ENCODE measurements at places on chromosomes 11 and 22.
A peak's percentile ranks its signal among the peaks of the same experiment; 100 is the strongest.

GRCh38 chr11:36865846-36866245, 267.8 kb upstream of the RAG2 start:
- DNase-seq: no peak
- no peaks in the 10 kb centered on the region for H3K36me3 ChIP-seq
- no peaks in the 10 kb centered on the region for H3K27me3 ChIP-seq
- H3K4me3 ChIP-seq: no peak overlapping the region
- H3K27ac ChIP-seq: no peak overlapping the region

- no peaks in the 10 kb centered on the region for H3K36me3 ChIP-seq
- H3K27ac ChIP-seq: no peak overlapping the region
Measured at GRCh38 chr11:89433278-89433677, 57.9 kb downstream of the NOX4 start.

- H3K4me3 ChIP-seq: peak overlapping the region; percentile 11
- H3K4me1 ChIP-seq: peaks cover 84% of the 10 kb centered on the region
- peak overlapping the region; percentile 95 for H3K27ac ChIP-seq
- DNase-seq: peak; percentile 87
Measured at GRCh38 chr11:3014057-3014938, 22.2 kb upstream of the NAP1L4 start.

GRCh38 chr11:11243590-11244469, 109.2 kb downstream of the CSNK2A3 start:
- no peak overlapping the region for H3K4me3 ChIP-seq
- peaks cover 3% of the 10 kb centered on the region for H3K36me3 ChIP-seq
- H3K27ac ChIP-seq: no peak overlapping the region
- no peaks in the 10 kb centered on the region for H3K27me3 ChIP-seq

GRCh38 chr11:58609723-58610122, 12.7 kb upstream of the CNTF start:
- no peak for DNase-seq
- peaks cover 39% of the 10 kb centered on the region for H3K4me1 ChIP-seq
- H3K27me3 ChIP-seq: no peaks in the 10 kb centered on the region
- H3K36me3 ChIP-seq: peaks cover 67% of the 10 kb centered on the region
- no peak overlapping the region for H3K27ac ChIP-seq

DNA sequence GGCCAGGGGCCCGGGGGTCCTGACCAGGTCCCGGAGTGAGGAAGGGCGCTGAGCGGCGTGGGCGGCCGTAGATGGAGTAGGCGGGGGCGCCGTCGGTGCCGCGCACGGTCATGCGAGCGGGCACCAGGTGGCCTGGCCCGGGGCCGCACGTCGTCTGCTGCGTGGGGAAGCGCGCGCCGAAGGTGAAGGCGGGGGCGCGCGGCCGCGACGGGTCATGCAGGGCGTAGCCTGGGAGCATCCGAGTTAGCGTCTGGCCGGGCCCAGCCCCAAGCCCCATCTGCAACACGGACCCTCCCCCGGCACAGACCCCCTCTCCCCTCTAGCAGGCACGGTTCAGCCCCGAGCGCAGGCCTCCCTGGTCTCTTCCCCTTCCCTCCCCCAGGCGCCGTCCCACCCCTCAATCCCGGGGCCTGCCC, 1.7 kb upstream of the TYMP start:
- H3K27ac ChIP-seq: peak overlapping the region; percentile 98
- H3K4me1 ChIP-seq: peaks cover 58% of the 10 kb centered on the region
- DNase-seq: peak; percentile 83
- H3K36me3 ChIP-seq: peaks cover 37% of the 10 kb centered on the region
- H3K27me3 ChIP-seq: no peaks in the 10 kb centered on the region

DNA sequence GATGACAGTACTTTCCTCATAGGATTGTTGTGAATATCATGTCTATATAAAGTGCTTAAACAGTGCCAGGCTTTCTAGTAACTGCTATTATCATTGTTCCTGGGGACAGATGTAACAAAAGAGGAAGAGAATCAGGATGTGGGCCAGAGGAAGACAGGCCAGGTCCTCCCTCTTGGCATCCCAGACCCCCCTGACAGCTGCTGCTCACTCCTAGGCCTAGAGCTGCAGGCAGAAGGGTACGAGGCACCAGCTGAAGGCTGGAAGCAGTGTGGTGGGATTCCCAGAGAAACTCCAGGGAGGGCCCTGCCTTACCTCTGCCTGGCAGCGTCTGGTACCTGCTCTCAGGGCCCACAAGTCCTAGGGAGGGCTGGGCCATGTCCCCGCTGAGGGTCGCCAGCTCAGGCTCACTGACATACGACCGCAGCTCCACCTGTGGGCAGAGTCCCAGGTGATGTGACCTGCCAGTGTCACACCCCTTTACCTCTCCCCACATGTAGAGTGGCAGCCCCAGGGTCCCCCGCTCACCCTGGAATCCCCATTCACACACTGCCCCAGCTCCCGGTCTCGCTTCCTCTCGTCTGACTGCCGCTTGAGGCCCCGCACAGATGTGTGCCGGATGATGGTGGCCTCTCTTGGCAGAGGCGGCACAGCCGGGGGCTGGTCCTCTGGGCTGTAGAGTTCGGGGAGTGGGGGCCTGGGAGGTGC, 52.2 kb downstream of the C11orf58 start:
- H3K4me1 ChIP-seq: peaks cover 14% of the 10 kb centered on the region
- no peaks in the 10 kb centered on the region for H3K27me3 ChIP-seq
- no peaks in the 10 kb centered on the region for H3K36me3 ChIP-seq
